Jurkat, Clone E6-1 (cell line): ENCODE measurements at places on chromosomes 6 and 20.

GRCh38 chr20:6140947-6141346 is 18.1 kb upstream of the FERMT1 start:
- no peak for DNase-seq

DNA sequence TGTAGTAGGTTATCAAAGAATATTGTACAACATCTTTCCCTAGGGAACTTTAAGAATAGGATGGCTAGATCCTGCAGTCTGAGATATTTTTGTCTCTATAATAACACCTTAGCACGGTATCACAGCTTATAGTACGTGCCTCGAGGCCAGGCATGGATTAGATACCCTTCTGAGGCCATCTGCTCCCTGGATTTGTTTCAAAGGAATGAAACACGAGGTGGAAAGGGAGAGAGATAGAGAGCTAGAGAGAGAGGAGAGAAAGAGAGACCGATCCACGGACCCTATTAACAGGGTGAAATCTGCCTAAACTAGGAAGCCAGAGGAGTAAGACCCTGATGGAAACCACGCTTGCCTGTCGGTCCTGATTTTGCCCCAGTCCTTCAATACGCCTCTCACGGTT is 92.5 kb downstream of the CD83 start:
- no peak for DNase-seq

DNA sequence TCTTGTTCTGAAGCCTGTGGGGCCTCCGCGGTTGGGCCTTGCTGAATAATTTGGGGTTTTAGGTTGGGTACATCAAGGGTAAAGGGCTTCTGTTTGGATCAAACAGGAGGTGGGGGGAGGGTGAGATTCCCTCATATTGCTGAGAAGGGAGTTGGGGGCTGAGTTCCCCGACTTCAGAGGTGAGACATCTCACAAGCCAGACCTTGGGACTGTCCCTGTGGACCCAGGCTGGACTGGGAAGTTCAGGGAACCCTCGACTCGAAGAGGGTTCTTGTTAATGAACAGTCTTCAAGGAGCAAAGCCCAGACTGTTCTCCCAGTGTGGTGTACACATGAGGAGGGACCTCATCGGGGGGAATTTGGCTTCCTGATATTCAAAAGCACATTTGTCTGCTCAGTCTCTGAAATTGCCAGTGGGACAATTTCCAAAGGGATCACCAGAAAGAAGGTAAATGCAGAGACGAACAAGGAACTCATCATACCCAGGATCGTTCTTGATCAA is 118.5 kb downstream of the SYCP2 start:
- DNase-seq = no peak

- no peak for DNase-seq
These were observed 631.6 kb upstream of the NRSN1 start for GRCh38 chr6:23494367-23494766.

- DNase-seq = no peak
These were observed 471.8 kb downstream of the COL12A1 start for GRCh38 chr6:74733830-74734620.

GRCh38 chr6:84332139-84333034 is 104.9 kb upstream of the CEP162 start:
- DNase-seq = no peak

GRCh38 chr20:63807654-63808053 is 23.4 kb downstream of the ZBTB46 start:
- DNase-seq = no peak

DNA sequence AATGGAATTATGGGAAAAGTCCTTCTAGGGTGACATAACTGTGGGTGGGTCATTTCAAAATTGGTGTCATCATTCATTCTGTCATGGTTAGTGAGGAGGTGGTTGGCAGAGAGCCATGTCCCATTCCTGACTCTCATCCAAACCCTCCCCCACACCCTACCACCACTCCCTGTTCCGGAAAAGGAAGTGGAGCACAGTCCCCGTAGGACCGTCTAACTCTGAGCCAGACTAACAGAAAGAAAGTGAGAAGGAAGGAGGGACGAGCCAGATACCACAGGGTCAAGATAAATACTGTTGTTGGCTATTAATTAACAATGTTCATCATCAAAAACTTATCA is 4.8 kb downstream of the TRIM10 start:
- DNase-seq = no peak

- DNase-seq = no peak
These were observed 558 bp downstream of the LINC00237 start for GRCh38 chr20:21105429-21106170.

DNA sequence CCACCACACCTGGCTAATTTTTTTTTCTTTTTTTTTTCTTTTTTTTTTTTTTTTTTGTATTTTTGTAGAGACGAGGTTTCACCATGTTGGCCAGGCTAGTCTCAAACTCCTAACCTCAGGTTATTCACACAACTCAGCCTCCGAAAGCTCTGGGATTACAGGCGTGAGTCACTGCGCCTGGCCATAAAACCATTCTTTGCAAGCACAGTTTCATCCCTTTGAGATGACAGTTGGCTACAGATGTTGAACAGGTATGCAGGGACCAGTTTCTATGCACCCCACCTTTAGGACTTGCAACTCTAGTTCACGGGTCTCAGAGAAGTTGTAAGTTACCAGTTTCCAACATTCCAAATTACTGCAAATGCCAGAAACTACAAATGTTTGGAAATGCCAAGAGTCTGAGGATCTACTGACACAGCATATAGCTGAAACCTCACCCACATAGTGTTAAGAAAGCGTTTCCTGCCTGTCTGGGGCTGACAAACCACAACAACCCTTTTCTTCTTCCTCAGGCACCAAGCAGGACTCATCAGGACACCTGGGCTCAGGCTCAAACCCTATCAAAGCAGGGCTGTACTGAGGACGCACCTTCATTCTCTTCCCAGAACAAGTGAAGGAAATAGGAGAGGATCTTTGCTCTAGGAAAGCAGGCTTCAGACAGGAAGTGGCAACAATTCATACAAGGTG is 22.9 kb downstream of the ARHGAP18 start:
- peak; percentile 89 for DNase-seq

- DNase-seq = peak; percentile 54
These were observed 532 bp upstream of the PM20D2 start for GRCh38 chr6:89145091-89145955.
